ENCODE measurements at places on chromosomes 16 and 17.
A peak's percentile ranks its signal among the peaks of the same experiment; 100 is the strongest.

DNA sequence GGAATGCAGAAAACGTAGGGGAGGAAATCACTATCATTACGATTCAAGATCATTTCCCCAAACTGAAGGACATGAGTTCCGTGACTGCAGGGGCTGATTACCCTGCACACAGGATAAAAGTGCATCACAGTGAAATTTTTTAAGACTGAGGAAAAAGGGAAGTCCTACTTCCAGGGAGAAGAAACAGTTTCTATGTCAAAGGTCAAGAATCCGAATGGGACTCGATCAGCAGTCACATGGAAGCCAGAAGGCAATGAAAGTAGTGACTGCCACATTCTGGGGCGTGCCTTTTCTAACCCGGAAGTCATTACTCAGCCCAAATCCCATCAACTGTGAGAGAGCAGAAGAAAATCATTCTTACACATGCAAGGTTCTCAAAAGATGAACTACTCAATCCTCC, 12.1 kb downstream of the ZZEF1 start:
- no peak for DNase-seq

GRCh38 chr17:33572615-33573014, 279.5 kb upstream of the ASIC2 start:
- no peak for DNase-seq

DNA sequence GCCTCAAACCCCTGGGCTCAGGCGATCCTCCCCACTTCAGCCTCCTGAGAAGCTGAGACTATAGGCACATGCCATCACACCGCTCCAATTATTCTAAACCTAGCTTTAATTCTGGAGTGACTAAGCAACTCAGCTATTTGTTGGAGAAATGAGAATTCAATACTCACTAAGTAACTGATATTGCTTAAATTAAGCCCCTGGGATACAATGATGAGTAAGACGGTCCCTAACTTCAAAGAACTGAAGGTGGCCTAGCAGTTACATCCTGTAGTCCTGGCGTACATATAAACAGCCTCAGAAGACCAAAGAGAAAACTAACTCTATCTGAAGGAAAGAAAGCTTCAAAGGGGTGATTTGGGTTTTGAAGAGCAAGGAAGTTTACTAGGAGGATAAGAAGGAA, 25.0 kb downstream of the XPO6 start:
- no peak for DNase-seq

DNA sequence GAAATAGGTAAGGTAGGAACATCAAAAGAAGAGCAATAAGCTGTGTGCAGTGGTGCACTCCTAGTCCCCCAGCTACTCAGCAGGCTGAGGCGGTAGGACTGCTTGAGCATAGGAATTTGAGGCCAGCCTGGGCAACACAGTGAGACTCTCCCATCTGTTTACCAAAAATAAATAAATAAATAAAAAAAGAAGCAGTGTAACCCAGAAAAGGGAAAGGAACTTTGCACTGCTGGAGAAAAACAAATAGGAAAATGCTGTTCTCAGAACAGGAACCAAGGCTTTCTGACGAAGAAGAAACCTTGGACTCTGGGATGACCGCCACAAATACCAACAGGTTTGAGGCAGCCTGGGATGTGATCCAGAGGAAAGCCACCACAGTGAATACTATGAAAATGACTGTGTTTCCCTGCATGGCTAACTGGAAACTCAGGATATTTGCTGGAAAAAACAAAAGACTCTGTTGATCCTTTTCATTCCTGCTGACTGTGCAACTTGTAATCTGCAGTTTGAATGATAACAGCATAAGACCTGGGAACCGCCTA, 41.2 kb downstream of the TTC19 start:
- DNase-seq = no peak

DNA sequence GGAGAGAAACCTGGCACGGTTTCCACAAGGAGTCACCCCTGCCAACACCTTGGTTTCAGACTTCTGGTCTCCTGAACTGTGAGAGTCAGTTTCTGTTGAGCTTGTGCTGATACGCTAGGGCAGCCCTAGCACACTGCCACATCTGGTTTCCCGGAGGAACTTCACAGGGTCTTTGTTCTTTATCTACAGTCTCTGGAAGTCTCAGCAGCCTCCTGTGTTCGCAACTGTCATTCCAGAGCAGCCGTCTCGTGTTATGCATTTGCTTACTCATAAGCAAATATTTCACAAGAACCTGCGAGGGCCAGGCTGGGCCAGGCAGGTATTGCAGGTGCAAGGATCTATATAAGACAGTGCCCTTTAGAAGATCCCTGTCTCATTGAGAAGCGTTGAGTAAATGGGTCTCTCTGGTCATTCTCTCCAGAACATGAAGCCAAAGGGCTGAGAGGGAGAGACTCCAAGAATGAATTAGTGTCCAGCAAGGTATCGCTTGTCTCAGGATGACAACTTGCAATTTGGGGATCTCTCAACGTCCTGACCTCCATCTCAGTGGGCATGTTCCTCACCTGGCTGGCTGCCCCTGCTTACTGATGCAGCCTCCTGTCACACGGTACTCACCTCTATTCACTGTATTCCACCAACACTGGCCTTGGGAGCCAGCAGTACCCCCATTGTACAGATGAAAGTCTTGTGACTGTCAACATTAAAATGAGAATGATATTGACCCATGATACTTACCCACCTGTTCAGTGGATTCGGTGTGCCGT, 141.2 kb downstream of the WWOX start:
- no peak for DNase-seq

DNA sequence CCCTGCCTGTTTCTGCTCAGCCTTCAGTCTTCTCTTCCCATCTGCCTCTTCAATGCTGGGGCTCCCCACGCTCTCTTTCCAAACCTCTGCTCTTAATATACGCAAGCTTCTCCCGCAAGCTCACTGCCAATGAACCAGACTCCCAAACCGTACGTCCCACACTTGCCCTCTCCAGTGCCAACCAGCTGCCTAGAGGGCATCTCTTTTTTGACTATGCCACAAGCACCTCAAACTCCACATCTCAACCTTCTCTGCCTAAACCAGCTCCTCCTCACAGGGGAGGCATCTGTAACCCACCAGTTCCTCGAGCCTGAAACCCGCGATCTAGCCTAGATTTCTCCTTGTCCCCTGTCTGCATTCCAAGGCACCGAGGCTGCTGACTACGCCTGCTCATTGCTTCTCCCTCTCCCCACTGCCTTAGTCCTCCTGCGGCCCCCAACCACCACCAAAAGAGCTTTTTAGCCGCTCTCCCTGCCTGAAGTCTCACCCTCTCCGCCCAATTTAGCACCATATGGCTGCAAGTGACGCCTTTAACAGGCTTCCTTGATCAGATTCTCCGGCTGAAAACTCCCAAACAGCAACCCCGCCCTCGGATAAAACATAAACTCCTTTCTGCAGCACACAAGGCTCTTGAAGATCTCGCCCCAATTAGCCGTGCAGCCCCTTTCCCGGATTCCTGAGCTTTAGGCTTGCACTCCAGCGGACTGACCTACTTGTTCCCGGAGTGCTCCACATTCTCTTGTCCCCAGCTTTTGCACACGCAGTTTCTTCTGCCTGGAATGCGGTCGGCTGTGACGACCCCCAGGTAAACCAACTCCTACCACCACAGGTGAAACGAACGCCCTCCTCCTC, 1.5 kb downstream of the GGA2 start:
- DNase-seq = peak; percentile 30

DNA sequence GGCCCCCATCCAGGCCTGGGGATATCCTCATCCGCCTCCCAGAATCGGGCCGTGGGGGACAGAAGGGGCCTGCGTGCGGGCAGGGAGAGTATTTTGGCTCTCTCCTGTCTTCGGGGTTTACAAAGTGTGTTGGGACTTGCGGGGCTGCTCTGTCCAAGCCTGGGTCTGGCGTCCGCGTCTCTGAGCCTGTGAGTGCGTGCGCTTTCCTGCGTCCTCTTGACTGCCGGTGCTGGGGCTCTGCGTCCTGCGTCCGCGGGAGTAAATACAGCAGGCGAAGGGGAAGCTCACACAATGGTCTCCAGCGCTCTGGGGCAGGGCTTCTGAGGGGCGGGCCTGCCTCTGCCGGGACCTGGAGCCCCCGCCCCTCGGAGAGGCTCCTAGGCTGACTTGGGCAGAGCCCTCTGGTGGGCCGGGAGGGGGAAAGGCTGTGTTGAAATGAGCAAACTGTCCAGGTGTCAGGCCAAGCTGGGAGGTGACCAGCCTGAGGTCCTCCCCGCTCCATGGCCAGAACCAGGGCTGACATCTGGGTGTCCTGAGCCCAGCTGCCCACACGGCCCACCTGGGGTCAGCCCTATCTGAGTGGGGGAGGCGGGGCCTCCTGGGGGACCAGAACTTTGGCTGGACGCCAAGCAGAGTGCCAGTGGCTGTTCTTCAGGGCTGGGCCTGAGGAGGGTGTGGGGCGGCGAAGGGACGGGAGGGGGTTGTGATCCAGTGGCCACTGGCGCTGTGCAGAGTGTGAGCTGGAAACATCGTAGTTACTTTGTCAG, 233.6 kb downstream of the SEC14L1 start:
- no peak for DNase-seq

DNA sequence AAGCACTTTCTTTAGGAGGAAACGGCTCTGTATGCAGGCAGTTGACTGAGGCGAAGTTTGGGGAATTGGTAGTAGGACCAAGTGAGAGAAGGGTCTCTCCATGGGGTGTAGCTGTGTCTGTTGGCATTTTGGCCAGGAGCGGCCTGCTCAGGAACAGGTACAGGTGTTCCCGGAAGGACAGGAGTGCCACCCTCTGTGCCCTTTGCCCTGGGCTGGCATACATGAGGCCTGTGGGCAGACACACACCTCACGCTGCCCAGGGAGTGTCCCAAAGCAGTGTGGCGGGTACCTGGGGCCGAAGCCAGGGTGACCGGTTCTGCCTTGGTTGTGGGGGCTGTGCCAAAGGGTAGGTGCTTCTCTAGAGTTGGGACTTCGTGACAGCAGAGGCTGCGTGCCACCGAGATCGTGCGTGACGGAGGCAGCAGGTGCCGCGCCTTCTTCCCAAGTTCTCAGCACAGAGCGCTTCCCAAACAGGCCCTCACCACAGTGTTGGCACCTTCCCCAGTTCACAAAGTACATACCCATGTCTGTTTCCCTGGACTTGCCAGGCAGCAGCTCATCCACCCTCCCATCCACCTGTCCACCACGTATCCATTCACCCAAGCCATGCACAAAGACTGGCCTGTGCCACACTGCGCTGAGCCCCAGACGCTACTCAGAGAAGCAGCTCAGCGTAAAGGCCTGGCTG, 19.9 kb upstream of the TCF25 start:
- no peak for DNase-seq

DNA sequence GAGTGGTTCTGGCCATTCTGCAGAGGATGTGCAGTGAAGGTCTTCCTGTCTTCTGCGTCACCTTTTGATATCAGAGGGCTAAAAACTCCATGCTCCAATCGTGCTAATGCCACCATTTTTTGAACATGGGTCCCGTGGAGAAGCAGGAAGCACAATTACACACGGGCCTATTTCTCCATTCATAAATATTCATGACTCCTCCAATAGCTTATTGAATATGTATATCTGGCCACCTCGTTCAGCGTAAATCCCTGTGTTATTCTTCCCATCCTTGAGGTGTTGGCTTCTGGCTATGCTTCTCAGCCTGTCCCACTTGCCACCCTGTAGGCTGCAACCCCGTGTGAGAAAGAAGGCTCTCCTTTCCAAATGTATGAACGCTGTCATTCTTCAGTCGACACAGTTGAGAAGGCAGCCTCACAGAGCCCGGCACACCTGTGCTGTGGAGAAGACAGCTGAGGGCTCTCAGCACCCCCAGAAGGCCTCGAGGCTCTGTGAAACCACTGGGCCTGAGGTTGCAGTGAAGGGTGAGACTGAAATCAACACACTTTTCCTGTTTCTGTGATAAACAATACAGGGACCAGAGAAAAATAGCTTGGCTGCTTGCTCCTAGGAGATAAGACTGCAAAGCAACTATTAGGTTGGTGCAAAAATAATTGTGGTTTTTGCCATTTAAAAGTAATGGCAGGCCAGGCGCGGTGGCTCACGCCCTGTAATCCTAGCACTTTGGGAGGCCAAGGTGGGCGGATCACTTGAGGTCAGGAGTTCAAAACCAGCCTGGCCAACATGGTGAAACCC, 4.9 kb upstream of the ANKRD40CL start:
- DNase-seq = no peak

DNA sequence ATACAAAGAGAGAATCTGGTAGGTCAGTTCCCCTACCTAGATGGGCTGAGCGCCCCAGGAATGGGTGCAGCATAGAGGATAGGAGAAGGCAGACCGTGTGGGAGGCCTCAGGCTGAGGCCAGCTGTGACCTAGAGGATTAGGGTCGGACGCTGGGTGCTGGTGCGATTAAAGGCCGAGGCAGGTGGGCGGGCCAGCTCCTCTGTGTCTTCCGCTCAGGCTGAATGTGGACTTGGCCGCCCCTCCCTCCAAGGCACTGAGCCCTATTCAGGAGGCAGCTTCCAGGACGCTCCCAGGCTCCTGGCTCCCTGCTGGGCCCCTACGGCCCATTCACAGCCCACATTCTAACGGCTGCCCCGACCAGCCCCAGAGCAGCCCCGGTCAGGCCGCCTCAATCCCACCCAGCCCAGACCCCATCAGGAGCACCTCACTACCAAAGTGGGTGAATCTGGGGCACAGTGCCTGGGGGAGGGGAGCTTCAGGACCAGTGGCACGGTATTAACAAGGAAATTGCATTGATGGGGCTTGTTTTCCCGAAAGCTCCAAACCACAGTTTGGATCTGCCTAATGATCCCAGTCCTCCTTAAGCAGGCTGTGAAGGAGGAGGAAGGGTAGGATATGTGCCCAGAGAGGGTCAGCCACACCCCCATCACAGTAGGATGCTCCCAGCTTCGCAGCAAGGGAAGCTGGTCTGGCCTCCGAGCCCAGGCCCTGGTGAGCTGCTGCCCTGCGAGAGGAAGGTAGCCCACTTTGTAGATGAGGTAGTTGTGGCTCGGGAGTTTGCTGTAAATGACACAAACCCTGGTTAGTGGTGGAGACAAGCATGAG, 14.5 kb downstream of the RHBDL3 start:
- DNase-seq = no peak

DNA sequence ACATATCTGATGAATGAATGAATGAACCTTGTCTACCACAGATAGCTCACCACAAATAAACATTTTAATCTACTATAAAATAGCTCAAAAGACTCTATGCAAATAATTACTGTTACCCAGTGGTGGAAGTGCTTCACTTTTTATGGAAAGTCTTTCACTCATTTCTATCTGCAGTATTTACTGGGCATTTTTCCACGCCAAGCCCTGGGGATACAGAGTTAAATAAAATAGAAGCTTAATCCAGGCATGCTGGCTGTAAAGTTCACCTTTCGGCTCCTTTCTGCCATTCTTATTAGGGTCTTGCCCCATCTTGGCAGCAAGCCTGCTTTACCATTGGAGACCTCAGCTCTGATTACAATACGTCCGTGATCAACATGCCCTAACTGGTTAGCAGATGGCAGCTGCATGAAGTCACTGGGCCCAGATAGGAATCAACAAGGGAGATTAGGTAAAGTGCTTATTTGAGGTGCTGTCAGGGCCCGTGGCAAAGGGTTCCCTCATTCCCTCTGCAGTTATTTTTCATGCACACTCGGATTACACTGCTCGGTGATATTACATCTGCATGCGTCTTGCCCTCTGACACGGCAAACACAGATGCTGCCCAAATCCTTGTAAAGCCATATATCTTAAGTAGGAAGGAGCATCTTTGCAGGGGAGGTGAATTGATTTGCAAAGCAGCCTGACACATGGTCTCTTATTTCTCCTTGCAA, 648.9 kb downstream of the WWOX start:
- DNase-seq = no peak
